ENCODE measurements at places on chromosomes 5 and 9.

DNA sequence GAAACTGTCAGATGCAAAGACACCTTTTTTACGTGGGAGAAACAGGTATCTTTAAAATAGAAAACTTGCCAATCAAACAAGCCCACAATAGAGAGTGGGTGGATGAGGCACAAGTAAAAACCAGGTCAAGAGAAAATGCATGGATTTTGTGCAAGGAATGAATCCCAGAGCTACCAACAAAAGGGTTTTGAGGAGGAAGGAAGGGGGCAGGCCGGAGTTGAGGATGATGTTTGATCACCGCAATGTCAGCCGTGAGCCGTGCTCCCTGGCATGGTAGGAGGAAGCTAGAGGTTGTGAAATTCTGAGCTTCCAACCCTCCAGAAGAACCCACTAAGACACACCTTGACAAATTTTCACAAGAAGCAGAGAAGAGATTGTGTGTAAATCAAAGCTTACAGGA is 53.2 kb downstream of the HRH2 start:
- no peak for DNase-seq

GRCh38 chr5:40401284-40402006 is 278.3 kb upstream of the PTGER4 start:
- DNase-seq: no peak

GRCh38 chr5:173591056-173591514 is 25.4 kb downstream of the BOD1 start:
- no peak for DNase-seq

GRCh38 chr9:2465921-2466460 is 155.6 kb upstream of the VLDLR start:
- DNase-seq: no peak

- DNase-seq: no peak
Measured at GRCh38 chr5:111922344-111922743, 165.3 kb upstream of the NREP start.

GRCh38 chr9:116580853-116581252 is 106.3 kb upstream of the TRIM32 start:
- DNase-seq: no peak

DNA sequence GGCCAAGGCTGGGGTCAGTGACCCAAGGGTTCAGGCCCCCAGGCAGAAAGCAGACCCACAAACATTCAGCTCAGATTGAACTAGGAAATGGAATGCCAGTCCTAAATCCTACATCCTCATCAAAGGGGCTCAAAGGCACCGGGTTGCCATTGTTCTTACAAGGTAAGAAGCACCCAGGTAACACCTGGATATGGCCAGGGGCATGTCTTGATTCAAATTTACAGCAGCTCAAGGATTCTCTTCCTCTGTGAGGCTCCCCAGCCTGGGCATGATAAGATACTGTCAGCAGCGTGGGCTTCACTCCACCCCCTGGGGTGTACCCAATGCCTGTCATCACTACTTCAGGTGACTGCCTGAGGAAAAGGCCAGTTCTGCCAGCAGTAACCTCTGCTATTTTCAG is 92.1 kb upstream of the FSTL4 start:
- DNase-seq: no peak

GRCh38 chr5:147177125-147177840 is 57.5 kb upstream of the STK32A start:
- no peak for DNase-seq

GRCh38 chr9:95025213-95026147 is 292.0 kb downstream of the FANCC start:
- DNase-seq: no peak

- no peak for DNase-seq
Measured at GRCh38 chr5:55533521-55534435, 986 bp downstream of the PLPP1 start.

DNA sequence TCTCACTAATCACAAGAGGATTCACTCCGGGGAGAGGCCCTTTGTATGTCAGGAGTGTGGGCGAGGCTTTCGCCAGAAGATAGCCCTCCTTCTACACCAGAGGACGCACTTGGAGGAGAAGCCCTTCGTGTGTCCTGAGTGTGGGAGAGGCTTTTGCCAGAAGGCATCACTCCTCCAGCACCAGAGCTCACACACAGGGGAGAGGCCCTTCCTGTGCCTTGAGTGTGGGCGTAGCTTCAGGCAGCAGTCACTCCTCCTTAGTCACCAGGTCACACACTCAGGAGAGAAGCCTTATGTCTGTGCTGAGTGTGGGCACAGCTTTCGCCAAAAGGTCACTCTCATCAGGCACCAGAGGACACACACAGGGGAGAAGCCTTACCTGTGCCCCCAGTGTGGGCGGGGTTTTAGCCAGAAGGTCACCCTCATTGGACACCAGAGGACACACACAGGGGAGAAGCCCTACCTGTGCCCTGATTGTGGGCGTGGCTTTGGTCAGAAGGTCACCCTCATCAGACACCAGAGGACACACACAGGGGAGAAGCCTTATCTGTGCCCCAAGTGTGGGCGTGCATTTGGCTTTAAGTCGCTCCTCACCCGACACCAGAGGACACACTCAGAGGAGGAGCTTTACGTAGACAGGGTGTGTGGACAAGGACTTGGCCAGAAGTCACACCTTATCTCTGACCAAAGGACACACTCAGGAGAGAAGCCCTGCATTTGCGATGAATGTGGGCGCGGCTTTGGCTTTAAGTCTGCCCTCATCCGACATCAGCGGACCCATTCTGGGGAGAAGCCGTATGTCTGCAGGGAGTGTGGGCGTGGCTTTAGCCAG is 27.8 kb downstream of the NUTM2F start:
- no peak for DNase-seq

GRCh38 chr5:53913941-53914340 is 353.5 kb downstream of the NDUFS4 start:
- no peak for DNase-seq

DNA sequence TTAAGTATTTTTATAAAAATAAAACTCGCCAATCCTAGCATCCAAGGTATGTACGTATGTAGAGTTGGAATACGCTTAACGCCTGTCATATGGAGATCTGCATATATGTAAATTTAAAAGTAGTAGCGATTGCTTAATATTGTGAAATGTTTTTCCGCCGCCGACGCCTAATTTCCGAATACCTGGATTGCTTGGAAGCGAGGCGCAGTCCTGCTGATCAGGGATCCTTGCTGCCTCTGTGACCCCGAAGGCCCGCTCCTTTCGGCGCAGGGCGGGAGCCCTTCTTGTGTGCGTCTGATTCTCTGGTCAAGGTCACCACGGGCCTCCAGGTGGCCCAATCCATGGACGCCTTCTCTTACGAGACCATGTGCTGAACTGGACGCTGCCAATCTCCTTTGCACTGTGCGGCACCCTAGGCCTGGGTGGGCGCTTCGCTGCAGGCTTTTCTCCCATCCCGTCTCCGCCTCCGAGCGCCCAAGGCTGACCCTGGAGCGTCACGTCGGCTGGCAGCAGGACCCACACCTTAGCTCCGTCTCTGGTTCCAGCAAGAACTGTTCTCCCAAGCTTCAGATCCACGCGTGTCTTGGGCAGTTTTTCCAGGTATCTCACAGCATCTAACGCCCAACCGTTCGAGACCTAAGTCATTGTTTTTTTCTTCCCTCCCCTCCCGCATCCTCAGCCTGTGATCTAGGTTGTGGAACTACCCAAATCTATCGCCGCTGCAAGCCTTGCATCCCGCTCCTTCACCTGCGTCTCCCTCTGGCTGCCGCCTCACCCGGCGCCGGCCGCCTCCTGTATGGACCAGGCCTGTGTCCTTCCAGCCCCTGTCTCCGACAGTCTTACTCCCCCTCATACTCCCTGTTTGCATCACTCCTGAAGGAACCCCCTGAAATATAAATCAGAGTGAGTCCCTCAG is 3.6 kb upstream of the TRIM41 start:
- no peak for DNase-seq

- no peak for DNase-seq
Measured at GRCh38 chr9:87702921-87703320, 23.0 kb upstream of the CTSL start.

DNA sequence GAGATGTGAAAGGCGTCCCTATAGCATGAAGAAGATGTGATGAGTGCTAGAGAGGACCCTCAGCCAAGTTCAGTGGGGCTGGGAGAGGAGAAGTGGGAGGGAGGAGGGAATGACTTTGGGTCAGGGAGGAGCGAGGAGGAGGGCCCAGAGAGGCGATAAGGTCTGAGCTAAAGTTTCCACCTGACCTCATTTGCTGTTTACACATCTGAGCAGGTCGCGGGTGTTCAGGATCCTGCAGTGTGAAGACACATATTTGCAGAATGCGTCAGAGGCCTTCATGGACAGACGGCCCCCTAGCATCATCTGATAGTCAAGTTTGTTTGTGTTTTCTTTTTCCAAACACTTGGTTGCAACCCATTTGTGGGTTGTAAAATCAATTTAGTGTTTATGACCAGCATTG is 18.9 kb upstream of the IGFBPL1 start:
- DNase-seq: no peak

DNA sequence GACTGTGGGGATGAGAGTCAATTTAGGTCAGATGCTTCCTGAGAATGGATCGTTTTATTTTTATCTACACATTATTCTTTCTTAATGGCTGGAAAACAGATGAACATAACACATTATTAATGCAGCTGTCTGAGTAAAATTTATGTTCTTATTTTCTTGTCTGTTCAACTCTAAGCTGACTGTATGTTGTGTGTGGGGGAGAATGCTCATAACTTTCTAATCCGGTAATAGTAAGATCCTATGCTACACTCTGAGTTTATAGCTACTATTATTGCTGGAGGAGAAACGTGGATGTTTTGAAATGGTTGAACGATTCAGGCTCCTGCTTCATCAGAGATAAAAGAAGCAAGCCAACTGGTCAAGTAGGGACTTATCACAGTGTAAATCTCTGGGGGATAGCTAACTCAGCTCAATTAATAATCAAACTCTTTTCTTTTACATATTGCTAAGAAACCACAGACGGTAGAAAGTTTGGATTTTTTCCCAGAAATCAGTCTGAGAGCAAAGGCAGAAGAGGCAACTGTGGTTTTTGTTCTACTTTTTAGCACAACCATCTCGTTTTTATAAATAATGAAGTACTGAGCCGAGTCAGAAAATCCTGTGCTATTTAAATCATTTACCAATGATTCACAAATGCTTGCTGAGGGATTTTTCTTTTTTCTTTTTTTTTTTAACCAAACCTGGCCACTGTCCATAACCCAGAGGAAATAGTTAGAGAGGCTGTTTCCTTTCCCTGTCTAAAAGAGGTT is 265.0 kb upstream of the FAM174A start:
- no peak for DNase-seq

GRCh38 chr5:138369261-138369660 is 16.8 kb downstream of the KDM3B start:
- no peak for DNase-seq

GRCh38 chr5:179765400-179765799 is 28.4 kb upstream of the LTC4S start:
- DNase-seq: no peak

GRCh38 chr9:34600908-34601307 is 11.0 kb downstream of the RPP25L start:
- DNase-seq: no peak

DNA sequence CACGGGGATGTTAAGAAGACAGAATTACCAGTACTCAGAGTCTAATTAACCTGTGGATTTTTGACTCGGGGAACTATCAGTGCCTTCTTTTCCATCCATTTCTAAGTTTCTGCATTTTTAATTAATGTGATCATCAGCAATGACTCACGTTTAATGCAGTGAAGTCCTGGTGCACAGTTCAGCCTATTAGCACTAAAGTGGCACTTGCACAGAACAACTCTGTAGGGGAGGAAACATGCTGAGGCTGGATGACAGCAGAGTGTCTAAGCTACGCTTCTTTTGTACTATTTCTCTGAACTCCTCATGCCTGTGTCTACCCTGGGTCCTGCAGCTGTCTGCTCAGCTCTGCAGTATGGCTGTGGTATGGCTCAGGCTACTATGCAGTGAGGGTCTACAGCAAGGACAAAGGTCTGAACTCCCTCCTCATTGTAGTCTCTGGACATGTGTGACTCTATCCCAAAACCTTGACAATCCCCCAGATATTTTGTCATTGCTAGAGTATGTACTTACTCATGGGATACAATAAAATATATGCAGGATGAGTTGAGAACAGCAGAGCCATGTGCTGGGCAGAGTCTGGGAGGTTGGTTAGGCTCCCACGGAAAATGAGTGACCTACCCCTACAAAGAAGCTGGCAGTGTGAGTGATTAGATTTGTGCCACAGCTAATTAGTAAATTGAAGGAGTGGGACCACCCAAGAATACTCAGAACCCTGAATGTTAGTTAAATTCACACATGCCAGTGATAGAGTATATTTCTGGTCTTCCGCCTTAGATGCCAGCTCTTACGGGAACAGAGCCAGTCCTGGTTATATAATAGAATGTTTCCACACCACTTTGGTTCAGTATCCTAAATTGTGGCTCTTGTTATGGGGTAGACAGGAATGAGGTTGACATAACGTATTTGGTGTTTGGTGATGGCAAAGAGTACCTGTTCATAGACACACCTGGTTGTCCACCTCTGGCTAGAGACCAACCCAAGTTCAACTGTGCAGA is 148.0 kb downstream of the GHR start:
- DNase-seq: no peak

GRCh38 chr9:33162721-33163311 is 4.3 kb downstream of the B4GALT1 start:
- DNase-seq: no peak

GRCh38 chr5:153860195-153860886 is 178.4 kb downstream of the FAM114A2 start:
- DNase-seq: no peak

DNA sequence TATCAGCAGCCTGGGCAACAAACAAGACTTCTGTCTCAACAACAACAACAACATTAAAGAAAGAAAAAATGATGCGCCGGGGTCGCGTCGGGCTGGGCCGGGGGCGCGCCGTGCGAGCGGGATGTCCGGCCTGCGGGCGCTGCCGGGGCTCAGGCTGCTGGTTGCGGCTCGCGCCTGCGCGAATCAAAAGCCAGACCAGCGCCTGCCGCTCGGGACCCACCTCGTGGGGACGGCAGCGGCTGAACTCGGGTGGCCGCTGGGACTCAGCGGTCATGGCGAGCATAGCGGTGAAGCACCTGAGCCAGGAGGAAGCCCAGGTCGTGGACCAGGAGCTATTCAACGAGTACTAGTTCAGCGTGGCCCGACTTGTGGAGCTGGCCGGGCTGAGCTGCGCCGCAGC is 11.9 kb upstream of the NHP2 start:
- DNase-seq: no peak

GRCh38 chr9:74742792-74743730 is 144.7 kb downstream of the TRPM6 start:
- DNase-seq: no peak

- DNase-seq: no peak
Measured at GRCh38 chr9:98584059-98584458, 124.7 kb downstream of the GABBR2 start.

DNA sequence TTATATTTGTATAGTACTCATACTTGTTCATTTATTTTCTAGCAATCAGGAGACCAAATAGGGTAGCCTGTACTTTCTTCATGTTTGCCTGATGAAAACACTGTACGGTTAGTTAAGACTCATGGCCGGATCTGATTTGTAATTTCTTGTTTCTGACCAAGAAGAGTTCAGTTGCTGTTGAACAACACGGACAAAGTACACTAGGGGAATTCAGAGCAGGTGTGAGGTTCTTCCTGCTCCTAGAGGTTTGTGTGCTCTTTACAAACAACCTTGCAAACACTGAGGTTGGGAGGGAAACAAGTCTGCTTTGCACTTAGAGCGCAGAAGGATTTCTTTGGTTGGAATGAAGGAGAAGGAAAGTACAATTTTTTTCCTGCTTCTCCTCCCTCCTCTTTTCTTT is 69.7 kb downstream of the TRIO start:
- no peak for DNase-seq

GRCh38 chr5:137995749-137996128 is 37.1 kb downstream of the FAM13B start:
- DNase-seq: no peak

Measured in naive B cell (primary cell).